ENCODE measurements at places on chromosomes 5 and 9.

DNA sequence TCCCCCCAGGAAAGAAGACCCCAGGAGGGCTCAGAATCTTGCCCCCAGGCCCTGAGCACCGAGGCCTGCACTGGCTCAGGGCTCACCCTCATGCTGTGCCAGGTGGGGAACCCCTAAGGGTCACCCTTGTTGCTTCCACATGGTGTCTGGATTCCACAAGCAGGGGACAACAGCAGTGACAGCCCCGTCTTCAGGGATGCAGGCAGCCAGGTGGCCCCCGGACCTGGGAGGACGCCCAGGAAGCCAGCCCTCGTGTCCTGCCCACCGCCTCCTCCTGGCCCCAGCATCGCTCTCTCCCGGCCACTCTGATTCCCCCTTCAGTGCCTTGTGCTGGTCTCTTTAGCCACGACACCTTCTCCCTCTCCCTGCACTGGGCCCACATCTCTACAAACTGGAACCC lies 60.0 kb upstream of the SARDH start:
- no peak for DNase-seq
- H3K36me3 ChIP-seq: no peaks in the 10 kb centered on the region
- H3K27ac ChIP-seq: no peak overlapping the region
- no peaks in the 10 kb centered on the region for H3K27me3 ChIP-seq
- H3K4me3 ChIP-seq: no peak overlapping the region
- H3K4me1 ChIP-seq: no peaks in the 10 kb centered on the region

DNA sequence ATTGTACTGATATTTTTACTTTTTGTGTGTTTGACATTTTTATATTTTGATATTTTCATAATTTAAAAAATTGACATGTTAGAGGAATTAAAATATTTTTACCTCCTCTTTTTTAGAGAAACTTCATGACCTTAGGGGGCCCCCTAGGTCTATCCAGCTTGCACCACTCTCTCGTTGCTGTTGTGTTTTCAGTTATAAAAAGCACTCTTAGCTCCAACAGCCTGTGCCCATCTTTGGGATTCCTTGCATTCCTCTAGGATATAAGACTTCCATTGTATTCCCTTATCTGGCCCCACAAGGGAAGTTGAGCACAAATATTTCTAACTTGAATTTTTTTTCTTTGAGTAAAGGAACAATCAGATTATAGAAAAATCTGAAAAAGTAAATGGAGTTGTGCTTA lies 245.3 kb downstream of the SH3GL2 start:
- peak overlapping the region; percentile 73 for H3K27ac ChIP-seq
- DNase-seq: no peak
- H3K27me3 ChIP-seq: no peaks in the 10 kb centered on the region
- peaks cover 19% of the 10 kb centered on the region for H3K4me1 ChIP-seq
- H3K4me3 ChIP-seq: no peak overlapping the region

GRCh38 chr5:73528248-73528647 lies 30.0 kb downstream of the BTF3 start:
- peaks cover 20% of the 10 kb centered on the region for H3K4me1 ChIP-seq
- H3K36me3 ChIP-seq: peaks cover 16% of the 10 kb centered on the region
- no peaks in the 10 kb centered on the region for H3K27me3 ChIP-seq

DNA sequence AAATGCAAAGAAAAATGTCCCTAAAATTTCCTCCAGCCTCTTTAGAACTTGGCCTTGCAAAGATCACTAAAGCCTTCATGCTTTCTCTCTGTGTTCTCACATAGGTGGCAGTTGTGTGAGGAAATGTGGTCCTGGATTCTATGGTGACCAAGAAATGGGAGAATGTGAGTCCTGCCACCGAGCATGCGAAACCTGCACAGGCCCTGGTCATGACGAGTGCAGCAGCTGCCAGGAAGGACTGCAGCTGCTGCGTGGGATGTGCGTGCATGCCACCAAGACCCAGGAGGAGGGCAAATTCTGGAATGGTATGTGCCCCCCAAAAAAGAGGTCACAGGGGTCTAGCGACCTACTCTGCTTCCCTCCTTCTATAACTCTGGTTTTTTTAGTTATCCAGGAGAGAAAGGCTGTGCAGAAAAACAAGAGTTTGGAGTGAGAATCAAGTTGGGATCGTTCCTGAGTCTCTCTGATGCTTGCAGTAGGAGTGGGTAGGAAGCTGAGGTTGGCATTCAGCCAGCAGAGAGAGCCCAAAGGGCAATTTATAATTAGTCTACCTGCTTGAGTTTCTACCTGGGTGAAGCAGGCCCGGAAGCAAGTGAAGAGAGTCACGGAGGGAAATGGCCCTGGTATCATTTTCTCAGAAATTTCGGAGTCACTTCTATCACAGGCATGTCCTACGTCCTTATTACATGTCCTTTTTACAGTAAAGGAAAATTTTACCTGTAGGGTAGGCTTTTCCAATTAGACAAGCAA lies 97.5 kb downstream of the RFK start:
- DNase-seq: no peak
- peaks cover 19% of the 10 kb centered on the region for H3K4me1 ChIP-seq
- H3K27ac ChIP-seq: no peak overlapping the region

GRCh38 chr9:97327562-97327961 lies 20.1 kb downstream of the CCDC180 start:
- H3K4me1 ChIP-seq: peaks cover 10% of the 10 kb centered on the region
- DNase-seq: no peak
- no peak overlapping the region for H3K4me3 ChIP-seq
- no peak overlapping the region for H3K27ac ChIP-seq

DNA sequence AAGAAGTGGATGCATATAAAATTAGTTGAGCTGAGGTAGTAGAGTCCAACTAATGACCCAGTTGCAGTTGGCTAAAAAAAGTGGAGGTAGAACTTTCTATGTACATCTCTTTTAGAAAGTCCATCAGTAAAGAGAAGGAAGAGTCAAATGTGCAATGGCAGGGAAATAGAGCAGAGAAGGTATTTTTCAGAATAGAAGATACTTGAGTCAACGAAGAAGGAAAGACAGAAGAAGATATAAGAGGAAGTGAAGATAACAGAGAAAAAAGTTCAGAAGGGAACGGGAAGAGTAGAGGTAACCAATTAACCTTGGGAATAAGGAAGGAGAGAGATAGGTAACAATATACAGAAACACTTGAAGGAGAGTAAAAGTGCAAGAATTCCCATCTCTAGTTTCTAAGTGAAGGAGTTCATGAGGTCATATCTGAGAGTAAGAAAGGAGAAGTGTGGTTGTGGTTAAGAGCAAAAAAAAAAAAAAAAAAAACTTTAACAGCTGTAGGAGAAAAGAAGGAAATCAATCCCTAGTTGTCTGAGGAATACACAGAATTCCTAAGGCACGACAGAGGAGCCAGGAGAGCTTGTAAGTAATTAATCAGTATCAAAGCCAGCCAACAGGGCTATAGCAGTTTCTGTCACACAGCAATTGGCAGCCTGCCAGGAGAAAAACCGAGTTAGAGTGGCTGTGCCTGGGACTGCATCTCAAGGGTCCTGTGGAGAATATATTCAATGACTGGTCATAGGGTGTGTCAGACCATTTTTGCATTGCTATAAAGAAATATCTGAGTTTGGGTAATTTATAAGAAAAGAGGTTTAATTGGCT lies 61.0 kb downstream of the ARL15 start:
- no peaks in the 10 kb centered on the region for H3K27me3 ChIP-seq
- H3K27ac ChIP-seq: no peak overlapping the region
- no peaks in the 10 kb centered on the region for H3K36me3 ChIP-seq
- H3K4me1 ChIP-seq: peaks cover 9% of the 10 kb centered on the region
- H3K4me3 ChIP-seq: no peak overlapping the region

- no peaks in the 10 kb centered on the region for H3K36me3 ChIP-seq
- H3K27ac ChIP-seq: no peak overlapping the region
- peaks cover 13% of the 10 kb centered on the region for H3K4me1 ChIP-seq
- no peak overlapping the region for H3K4me3 ChIP-seq
- DNase-seq: no peak
- H3K27me3 ChIP-seq: no peaks in the 10 kb centered on the region
Observed at GRCh38 chr5:119614838-119615237, 14.5 kb upstream of the FAM170A start.

- no peak overlapping the region for H3K27ac ChIP-seq
- DNase-seq: no peak
- no peaks in the 10 kb centered on the region for H3K27me3 ChIP-seq
- H3K4me1 ChIP-seq: peaks cover 17% of the 10 kb centered on the region
- H3K4me3 ChIP-seq: no peak overlapping the region
Observed at GRCh38 chr9:126399251-126399650, 72.6 kb downstream of the MVB12B start.

DNA sequence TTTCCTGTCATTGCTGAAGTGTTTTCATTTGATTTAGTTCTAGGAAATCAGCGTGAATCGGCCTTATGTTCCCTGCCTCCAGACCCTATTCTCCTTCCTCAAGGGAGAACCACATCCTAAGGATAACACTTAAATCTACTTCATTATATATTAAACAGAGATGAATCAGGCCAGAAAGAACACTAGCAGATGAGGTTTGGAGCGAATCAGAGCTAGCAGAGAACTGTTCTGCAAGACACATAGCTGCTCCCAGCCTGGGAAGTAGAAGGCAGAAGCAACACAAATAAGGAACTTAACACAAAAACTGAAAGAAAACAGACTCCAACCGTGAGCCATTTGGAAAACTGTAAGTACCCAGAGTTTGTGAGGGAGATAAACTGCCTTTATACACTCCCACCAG lies 718.2 kb downstream of the SEMA5A start:
- H3K27me3 ChIP-seq: no peaks in the 10 kb centered on the region
- no peak overlapping the region for H3K4me3 ChIP-seq
- no peaks in the 10 kb centered on the region for H3K36me3 ChIP-seq
- peaks cover 26% of the 10 kb centered on the region for H3K4me1 ChIP-seq
- H3K27ac ChIP-seq: no peak overlapping the region

- no peak for DNase-seq
- no peaks in the 10 kb centered on the region for H3K36me3 ChIP-seq
- H3K4me3 ChIP-seq: no peak overlapping the region
Observed at GRCh38 chr5:6342689-6343315, 35.5 kb downstream of the MED10 start.

DNA sequence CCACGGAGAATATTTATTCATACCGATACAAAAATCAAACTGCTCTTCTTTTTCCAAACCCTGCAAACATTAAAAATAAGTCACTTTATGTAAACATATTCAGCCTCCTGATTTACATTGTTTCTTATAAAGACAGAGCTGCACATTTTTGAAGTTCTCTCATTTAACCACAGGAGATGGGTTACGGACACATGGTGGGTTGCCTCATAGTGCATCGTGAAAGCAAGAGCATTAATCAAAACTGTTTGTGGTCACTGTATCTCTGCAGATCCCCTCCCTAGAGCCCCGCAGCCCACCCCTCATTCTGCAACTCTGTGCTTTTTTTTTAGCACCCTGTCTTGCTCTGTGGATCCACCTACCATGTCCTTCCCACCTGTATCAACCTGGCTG lies 43.3 kb upstream of the EQTN start:
- H3K27me3 ChIP-seq: peaks cover 2% of the 10 kb centered on the region
- no peak overlapping the region for H3K4me3 ChIP-seq
- H3K36me3 ChIP-seq: peaks cover 21% of the 10 kb centered on the region

GRCh38 chr5:77213601-77214000 lies 3.1 kb downstream of the PDE8B start:
- H3K27me3 ChIP-seq: peaks cover 50% of the 10 kb centered on the region
- no peaks in the 10 kb centered on the region for H3K36me3 ChIP-seq
- peaks cover 11% of the 10 kb centered on the region for H3K4me1 ChIP-seq
- H3K27ac ChIP-seq: no peak overlapping the region

DNA sequence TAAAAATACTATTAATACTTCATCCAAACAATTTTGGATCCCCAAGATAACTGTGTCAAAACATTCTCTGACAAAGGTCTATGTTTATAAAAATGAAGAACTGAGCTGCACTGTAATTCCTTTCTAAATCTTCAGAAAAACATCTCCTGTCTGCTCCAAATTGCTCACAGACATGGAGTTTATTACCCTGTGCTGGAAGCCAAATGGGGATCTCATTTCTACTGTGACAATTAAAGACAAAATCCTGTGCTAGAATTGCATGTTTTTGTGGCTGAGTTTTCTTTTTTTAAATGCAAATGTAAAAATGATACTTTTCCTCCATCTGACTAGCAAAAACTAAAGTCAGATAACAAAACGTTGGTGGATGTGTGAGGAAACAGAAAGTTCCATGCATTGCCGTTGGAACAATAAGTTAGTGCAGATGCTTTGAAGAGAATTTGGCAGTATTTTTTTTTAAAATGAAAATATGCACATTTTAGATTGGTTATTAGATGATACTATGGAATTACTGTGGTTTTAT lies 93.5 kb downstream of the GNA14 start:
- no peak for DNase-seq
- H3K27me3 ChIP-seq: no peaks in the 10 kb centered on the region
- H3K36me3 ChIP-seq: no peaks in the 10 kb centered on the region
- H3K4me3 ChIP-seq: no peak overlapping the region

DNA sequence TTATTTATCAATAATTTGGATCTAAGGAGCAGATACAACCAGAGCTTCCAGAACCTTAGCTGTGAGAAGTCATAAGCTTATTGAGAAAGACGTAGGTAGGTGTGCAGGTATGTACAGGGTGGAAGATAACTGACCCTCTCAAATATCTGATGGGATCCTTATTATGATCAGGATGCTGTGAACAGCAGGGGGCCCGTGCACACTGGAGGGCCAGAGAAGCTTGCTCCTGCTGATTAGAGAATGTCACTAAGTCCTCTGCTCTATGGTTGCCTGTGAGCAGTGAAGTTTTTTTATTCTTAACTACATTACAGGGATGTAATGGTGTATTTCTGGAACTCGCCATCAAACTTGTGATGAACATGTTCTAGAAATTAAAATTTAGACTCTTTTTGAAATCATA lies 108.9 kb upstream of the POU5F2 start:
- no peaks in the 10 kb centered on the region for H3K4me1 ChIP-seq
- H3K4me3 ChIP-seq: no peak overlapping the region
- H3K27me3 ChIP-seq: no peaks in the 10 kb centered on the region
- H3K27ac ChIP-seq: no peak overlapping the region
- no peak for DNase-seq

DNA sequence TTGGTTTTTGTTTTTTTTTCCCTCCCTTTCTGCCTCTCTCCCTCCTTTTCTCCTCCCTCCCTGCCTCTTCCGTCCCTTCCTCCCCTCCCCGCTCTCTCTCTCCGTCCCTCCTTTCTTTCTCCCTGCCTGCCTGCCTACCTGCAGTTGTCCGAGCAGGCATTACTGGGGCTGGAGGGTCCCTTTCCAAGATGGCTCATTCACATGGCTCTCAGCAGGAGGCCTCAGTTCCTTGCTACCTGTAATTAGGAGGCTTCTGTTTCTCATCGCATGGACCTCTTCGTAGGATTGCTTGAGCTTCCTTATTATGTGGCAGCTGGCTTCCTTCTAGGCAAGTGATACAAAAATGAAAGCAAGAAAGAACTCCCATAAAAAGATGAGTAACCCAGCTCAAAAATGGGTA lies 8.0 kb downstream of the RGS3 start:
- peak; percentile 23 for DNase-seq
- H3K27me3 ChIP-seq: no peaks in the 10 kb centered on the region
- H3K4me3 ChIP-seq: peak overlapping the region; percentile 26
- H3K36me3 ChIP-seq: peaks cover 3% of the 10 kb centered on the region

- no peaks in the 10 kb centered on the region for H3K36me3 ChIP-seq
- no peak for DNase-seq
- H3K4me3 ChIP-seq: no peak overlapping the region
- H3K27ac ChIP-seq: no peak overlapping the region
- H3K27me3 ChIP-seq: no peaks in the 10 kb centered on the region
Observed at GRCh38 chr9:108612513-108612912, 243.3 kb downstream of the ACTL7B start.

GRCh38 chr9:5113523-5113922 lies 71.9 kb downstream of the INSL6 start:
- H3K27me3 ChIP-seq: no peaks in the 10 kb centered on the region
- peaks cover 5% of the 10 kb centered on the region for H3K36me3 ChIP-seq
- DNase-seq: no peak
- H3K4me3 ChIP-seq: no peak overlapping the region

Measured in WTC11 (cell line).